HT1080 (cell line): ENCODE measurements at places on chromosomes 11 and 22.
A peak's percentile ranks its signal among the peaks of the same experiment; 100 is the strongest.

DNA sequence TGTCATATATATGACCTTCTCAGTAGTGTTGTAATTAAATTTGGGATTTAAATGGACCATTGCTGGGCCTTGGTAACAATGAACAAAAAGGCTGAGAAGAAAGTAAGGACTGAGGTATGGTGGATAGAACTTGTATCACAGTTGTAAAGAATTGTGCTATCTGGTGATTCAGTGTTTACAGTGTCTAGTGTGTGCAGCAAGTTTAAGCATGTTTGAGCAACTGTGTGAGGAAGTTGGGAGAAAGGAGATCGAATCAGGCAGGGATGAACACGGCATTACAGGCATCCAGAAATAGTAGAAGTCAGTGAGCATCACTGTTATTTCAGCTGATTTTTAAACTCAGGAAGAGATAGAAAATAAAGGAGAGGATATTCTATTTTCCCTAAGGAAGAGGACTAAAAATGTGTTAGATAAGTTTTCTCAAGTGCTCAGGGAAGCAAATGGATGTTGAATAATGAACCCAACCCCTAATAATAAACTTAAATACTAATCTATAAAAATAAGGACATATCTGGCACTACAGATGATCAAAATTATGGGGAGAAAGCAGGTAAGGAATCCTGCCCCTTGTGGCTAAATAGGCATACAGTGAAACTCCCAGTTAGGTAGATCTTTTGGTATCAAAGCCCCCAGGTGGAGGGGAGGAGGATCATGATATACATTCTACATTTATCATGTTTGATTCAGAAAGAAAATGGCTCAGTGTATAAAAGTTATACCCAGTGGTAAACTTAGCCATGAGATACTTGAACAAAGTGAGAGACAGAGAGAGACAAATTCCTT lies 361.0 kb upstream of the ANO3 start:
- no peak for DNase-seq

- peak; percentile 68 for DNase-seq
Observed at GRCh38 chr11:46279126-46280099, 2.0 kb downstream of the CREB3L1 start.

GRCh38 chr11:110715541-110715940 lies 3.3 kb upstream of the ARHGAP20 start:
- no peak for DNase-seq

DNA sequence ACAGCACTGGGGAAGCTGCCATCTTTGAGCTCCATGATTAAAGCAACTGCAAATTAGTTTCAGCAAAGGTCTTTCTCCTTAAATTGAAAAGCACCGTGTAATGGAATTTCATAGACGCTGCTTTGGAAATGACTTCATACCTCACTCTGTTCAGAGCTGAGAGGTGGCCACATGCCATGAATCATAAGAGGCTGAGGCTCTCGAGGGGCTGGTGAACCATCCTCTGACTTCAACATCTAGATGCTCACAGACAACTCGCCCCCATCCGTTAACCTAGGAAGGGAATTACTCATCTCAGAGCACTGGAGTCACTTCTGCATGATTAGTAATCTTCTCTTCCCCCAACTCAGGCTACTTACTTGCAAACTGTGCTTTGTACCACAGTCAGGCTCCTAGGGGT lies 122.3 kb downstream of the RCN1 start:
- peak; percentile 95 for DNase-seq

GRCh38 chr22:17675584-17675983 lies 37.0 kb downstream of the BCL2L13 start:
- DNase-seq, result no peak

DNA sequence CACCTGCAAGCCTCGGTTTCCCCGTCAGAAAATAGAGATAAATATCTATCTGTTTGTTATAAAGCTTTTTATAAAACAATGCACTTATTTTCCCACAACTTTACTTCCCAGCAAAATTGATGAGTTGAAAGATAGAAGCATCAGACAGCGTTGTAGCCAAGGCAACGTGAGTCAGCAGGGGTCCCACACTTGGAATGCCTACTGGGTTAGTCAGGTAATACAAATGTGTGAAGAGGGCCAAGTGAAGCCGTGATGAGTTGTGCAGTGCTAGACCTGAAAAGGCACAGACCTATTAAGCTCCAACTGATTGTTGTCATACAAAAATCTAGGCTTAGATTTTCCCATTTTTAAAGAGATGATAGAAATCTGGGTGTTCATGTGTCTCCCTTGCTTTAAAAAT lies 118.7 kb downstream of the PGR start:
- DNase-seq, result peak; percentile 64

DNA sequence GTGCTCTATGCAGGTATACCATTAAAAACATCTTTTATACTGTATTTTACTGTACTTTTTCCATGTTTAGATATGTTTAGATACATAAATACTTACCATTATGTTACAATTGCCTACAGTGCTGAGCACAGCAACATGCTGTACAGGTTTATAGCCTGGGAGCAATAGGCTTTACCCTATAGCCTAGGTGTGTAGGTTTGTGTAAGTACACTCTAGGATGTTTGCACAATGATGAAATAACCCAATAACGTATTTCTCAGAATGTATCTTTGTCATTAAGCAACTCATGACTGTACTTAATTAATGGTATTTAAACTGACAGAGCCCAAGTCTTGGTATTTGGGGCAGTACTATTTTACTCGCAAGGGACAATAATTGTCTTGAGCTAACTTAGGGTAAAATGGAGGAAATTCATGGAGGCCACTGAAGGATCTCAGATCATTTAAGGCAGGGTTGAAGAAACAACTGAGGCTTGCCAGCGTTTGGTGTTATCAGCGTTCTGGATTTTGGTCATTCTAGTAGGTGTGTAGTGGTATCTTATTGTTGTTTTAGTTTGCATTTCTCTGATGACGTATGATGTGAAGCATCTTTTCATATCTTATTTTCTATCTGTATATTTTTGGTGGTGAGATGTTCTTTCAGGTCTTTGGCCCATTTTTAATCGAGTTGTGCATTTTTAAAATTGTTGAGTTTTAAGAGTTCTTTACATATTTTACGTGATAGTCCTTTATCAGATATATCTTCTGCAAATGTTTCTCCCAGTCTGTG lies 42.4 kb downstream of the ADAMTS15 start:
- DNase-seq, result no peak

GRCh38 chr22:46023558-46023981 lies 46.6 kb upstream of the WNT7B start:
- DNase-seq, result no peak

GRCh38 chr11:208181-208916 lies 841 bp downstream of the RIC8A start:
- peak; percentile 70 for DNase-seq

- DNase-seq, result peak; percentile 39
Observed at GRCh38 chr11:81888391-81888790, 845.3 kb downstream of the FAM181B start.

DNA sequence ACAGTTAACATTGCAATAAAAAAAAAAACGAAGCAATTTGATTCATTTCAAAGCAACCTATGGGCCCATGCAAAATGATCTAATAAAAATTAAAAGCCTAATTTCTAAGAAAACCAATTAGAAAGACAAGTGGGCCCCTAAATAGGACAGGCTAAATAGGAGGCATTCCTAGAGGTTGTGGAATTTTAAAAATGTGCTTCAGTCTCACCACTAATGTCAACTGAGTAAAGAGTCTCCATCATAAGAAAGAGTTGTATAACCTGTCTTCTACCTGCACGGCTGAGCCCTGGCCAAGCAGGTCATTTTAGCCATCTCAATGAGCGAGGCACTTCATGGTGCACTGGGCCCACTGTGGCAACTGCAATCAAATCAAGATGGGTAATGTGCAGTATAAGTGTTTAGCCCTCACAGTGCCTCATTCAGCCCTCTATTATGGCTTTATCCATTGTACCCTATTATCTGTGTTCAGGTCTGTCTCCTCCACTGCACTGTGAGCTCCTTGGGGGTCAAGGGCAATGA lies 76.4 kb downstream of the PRSS23 start:
- no peak for DNase-seq

DNA sequence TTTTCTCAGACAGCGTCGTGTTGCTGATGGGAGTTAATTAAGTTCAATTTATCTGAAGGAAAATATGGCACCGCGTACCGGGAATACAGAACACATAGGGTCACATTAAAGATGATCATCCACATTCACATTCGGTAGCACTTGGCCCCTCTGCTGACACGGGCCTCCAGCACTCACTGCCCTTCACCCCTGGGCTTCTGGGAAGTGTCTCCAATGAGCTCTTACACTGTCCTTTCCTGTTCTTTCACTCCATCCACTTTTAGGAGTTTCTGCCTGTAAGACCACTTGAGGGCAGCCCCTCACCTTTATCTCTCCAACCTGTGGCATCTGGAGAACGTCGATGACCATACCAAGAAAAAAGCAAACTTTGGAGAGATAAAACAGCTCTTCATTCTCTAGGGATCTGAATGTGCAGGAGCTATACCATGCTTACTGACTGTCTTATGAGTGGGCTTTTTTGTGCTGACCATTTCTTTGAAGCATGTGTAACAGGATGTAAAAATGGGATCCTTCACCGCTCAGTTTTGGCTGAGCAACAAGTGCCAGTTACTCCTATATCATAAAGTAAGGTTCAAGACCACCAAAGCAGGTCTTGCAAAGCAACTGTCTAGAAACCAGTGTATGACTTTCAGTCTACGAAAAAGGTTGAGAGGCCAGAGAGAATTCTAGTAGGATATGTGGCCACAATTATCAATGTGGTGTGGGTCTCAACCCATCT lies 1.1 kb upstream of the SERGEF start:
- peak; percentile 11 for DNase-seq

- no peak for DNase-seq
Observed at GRCh38 chr11:134589129-134589528, 177.1 kb upstream of the B3GAT1 start.

DNA sequence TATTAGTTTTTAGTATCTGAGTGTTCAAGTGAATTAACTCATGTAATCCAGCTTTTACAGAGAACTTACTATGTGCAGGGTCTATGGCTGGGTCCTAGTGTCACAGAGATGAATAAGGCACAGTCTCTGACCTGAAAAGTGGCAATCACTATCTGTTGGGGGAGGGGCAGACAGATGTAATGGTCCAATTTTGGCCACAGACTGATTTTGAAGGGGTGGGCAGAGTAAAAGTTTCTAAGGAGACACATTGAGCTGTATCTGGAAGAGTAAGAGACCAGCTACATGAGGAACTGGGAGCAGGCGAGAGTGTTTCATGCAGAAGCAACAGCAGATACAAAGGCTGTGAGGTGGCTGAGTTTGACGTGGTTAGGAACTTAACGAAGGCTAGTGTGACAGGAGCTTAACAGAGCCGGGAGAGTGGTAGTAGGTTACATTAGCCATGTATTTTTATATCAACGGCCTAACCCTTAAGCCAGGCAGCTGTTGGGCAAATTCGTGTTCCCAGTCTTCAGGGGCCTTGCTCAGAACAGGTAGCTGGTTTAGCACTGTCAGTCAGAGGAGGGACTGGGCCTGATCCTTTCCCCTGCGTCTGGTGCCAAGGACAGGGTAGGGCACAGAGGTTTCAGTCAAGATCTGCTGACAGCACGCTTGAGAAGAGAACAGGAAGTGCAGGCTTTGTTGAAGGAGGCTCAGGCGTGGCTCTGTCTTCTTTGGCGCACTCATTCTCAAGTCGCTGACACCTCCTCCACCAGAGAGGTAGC lies 1.4 kb upstream of the STIM1 start:
- no peak for DNase-seq

DNA sequence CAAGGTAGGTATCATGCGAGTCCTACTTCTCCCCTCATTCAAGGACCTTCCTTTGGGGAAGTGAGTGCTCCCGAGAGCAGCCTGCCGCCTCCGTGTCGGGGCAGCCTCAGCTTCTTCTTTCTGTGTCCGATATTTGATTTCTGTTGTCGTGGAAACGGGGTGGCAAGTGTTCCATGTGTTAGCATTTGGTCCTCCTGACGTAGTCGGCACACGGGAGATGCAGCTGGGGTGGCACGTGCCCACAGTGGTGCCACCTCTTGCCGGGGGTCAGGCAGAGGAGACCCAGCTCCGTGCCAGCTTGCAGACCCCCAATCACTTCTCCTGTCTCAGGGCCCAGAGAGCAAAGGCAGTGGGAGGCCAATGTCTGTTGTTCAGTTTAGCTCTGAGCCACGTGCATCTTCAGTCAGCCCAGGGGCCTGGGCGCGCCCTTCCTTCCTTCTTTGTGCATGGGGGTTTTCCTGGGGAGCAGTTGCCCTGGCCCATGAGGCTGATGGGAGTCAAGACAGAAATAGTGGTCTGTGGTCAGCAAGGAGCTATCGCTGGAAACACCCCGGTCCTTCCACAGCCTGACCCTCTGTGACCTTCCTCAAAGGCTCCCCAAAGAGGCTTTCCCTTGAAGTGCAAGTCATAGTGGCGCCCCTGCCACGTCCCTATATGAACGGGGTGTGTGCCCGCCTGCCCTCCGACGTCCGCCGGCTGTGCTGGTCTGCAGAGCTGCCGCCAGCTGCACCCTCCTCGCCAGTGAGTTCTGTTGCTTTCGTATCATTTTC lies 44.5 kb downstream of the PARVB start:
- DNase-seq, result no peak

DNA sequence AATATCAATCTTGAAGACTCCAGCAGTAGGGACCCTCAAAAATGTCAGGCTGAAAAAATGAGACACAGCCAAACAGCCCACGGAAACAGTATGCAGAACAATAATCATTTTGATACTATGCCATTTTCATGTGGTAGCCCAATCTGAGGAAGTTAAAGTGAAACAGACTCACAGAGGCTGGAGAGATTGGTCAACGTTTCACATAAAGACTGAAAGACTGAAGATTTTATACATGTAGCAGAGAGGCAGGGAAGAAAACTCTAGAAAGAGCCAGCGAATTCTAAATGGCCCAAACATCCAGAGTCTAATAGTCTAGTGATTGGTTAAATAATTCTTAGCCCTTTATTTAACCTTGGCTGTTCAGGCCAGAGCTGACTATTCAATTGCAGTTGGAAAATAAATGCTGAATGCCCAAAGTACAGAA lies 49.4 kb downstream of the MAML2 start:
- DNase-seq, result no peak

DNA sequence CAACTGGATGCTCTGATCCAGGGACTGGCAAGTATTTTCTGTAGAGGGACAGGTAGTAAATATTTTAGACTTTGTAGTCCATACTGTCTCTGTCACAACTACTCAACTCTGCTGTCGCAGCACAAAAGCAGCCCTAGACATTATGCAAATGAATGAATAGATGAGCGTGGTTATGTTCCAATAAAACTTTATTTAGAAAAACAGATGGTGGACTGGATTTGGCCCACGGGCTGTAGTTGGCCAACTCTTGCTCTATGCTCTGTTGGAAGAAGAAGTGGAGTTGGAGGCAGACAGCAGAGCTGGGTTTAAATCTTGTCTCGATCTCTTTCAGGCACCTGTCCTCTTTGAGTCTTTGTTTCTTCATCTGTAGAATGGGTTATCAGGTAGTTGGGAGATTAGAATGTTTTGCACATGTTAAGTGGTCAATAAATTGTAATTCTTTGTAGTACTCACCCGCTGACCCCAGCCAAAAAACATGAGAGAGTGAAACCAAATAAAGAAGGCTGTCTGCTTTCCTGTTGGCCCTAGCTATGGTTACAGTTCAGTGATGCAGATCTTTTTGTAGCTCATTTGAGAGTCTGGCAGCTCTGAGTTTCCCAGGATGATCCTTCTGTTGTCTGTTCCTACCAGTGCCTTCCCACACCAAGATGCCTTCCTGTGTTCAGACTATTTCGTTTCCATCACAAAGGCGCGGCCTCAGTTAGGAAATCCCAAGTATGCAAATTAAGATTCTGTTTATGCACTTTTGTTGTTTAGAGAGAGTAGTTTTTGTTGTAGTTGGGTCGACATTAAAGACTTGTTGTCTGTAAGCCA lies 198.1 kb upstream of the SEZ6L start:
- no peak for DNase-seq
